ENCODE measurements at places on chromosomes 3 and 15.

- no peak for DNase-seq
Measured at GRCh38 chr15:47682661-47683060, 34.6 kb upstream of the SEMA6D start.

GRCh38 chr3:177878957-177879356, 657.3 kb upstream of the KCNMB2 start:
- no peak for DNase-seq

GRCh38 chr3:119084371-119085069, 49.9 kb upstream of the IGSF11 start:
- peak; percentile 72 for DNase-seq

GRCh38 chr3:118213892-118214291, 820.8 kb downstream of the IGSF11 start:
- DNase-seq, result no peak

DNA sequence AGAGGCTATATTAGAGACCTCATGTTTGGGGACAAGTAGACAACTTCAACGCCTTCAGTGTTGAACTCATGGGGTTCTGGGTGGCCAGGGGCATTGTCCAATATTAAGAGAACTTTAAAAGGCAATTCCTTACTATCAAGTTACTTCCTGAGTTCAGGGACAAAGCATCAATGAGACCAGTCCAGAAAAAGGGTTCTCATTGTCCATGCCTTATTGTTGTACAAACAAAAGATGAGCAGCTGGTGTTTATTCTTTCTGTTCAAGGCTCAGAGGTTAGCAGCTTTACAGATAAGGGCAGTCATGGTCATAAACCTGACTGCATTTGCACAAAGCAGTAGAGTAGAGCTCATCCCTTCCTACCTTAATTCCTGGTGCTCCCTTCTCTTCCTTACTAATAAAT, 18.5 kb upstream of the PDHB start:
- no peak for DNase-seq

DNA sequence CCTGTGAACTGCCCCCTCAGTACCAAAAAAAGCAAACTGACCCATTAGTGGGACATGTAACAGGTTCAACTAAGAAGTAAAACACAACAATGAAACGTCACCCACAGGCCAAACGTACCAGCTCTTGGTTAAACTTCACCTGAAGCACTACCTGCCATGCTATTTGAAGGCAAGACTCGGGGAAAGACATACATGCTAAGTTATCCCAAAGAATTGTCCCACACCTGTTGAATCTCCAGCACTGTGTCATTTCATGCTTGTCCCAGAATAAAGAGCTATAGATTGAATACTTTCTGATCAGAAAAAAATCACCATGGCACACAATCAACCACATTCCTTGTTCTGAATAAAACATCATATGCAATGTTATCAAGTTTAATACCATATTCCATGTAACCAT, 195.4 kb upstream of the WNT5A start:
- DNase-seq, result no peak

Measured in urothelium cell line (cell line).